ENCODE measurements at places on chromosomes 5 and 9.

DNA sequence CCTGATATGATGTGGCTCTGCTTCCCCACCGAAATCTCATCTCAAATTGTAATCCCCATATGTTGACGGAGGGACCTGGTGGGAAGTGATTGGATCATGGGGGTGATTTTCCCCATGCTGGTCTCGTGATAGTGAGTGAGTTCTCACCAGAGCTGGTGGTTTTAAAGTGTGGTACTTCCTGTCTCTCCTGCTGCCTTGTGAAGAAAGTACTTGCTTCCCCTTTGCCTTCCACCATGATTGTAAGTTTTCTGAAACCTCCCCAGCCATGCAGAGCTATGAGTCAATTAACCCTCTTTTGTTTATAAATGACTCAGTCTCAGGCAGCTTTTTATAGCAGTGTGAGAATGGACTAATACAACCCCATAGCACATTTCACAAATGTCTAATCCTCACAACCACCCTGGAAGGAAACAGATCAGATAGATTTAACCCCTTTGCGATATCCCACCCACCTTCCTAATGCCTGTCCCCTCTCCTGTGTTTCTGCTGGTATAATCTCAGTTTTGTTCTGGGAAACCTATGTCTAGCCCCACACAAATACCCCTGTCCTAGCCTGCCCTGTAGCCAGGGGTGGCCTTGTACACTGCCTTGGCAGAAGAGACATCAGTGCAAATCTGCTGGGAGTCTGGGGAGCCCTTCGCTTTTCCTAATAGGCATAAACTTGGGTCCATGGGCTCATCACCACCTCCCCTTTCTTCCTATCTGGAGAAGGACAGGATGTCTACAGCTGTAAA is 157.0 kb upstream of the RAI14 start:
- no peak for DNase-seq

DNA sequence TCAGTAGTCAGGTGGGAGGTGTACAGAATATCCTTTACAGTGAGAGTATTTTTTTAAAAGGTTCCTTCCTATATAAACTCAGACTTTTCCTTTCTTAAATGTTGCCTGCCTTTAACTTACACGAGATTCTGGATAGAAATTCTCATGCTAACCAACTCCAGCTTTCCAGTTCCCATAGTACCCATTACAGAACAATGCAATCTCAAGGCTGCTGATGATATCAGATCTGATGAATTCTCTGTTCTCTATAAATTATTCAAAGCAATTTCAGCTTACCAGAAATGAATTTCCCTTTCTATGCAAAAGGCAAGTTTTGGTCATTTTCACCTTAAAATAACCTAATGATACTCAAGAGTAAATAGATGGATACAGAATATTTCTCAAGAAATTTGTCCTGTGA is 90.3 kb downstream of the NUDT12 start:
- DNase-seq: no peak

GRCh38 chr9:68714416-68715180 is 9.6 kb downstream of the PIP5K1B start:
- DNase-seq: no peak

GRCh38 chr5:93915142-93915553 is 173.7 kb upstream of the POU5F2 start:
- DNase-seq: no peak

DNA sequence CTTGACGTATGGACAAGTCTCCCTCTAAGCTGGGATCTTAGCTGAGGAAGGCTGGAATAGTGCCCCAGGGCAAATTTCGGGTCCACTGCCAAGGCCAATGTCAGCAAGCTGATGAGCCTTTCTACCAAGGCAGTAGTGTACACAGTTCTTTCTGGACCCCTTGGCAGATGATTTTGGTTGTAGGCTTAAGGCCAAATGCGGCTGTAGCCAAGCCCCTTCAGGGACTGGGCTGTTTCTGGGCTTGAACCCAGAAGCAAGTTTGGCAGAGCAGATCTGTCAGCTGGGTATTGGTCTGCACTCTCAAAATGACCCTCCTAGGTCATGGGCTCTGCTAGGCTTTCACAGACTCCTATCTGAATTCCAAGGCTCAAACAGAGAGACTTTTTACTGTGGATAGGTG is 121.6 kb downstream of the ADAMTSL1 start:
- no peak for DNase-seq

DNA sequence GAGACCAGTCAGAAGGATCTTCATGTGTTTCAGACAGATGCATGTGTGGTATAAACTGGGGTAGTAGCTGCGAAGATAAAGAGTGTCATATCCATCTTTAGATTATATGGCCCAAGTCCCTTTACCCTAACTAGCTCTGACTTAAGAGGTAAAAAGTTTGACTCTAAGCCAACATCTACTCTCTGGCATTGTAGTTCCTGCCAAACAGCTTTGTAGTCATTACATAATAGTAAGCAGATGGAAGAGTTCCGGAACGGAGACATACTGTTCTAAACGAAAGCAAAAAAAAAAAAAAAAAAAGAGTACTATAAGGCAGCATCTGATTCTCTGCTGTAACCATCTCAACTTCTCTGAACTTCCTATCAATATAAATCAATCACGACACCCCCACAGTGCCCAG is 48.8 kb downstream of the CEMIP2 start:
- DNase-seq: no peak

- DNase-seq: peak; percentile 51
Observed at GRCh38 chr5:132060501-132061161, at the start of gene IL3. Gene IL3, plus strand, starts transcription at chr5:132060655. Its CDS starts 52 bp downstream, at chr5:132060707.

GRCh38 chr9:125126019-125126746 is 17.1 kb downstream of the SCAI start:
- peak; percentile 87 for DNase-seq

DNA sequence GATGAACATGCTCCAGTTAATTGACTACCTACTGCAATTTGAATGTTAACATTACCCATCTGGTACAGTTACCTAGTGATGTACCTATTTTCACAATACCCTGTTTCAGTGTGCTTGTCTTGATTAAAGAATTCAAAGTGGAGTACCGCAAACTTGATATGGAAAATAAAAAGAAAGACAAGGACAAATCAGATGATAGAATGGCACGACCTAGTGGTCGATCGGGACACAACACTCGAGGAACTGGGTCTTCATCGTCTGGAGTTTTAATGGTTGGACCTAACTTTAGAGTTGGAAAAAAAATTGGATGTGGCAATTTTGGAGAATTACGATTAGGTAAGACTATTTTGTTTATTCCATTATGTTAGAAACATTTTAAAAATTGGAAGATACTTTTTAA is 33.5 kb downstream of the CSNK1G3 start:
- DNase-seq: no peak

DNA sequence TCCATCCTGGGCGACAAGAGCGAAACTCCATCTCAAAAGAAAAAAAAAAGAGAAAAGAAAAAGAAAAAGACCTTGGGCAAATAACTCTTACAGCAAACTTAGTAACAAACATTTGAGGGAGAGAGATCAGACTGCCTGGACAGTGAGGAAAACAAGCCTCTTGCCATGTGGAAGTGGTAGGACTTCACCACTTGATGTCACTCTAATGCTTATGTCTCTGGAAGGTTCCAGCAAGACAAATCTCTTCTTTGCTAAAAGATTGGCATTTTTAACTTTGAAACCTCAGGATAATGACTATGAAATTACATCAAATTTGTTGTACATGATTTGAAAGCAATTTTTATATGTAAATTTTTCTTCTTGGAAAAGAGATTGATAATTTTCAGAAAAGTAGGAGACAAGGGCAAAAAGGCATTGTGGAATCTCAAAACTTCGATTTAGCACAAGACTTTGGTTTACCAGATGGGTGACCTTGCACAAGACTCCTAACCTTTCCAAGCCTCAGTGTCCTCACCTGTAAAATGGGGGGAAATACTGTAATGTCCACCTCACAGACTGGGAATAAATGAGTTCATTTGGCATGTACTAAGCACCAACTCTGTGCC is 5.4 kb downstream of the ACTL7B start:
- no peak for DNase-seq

DNA sequence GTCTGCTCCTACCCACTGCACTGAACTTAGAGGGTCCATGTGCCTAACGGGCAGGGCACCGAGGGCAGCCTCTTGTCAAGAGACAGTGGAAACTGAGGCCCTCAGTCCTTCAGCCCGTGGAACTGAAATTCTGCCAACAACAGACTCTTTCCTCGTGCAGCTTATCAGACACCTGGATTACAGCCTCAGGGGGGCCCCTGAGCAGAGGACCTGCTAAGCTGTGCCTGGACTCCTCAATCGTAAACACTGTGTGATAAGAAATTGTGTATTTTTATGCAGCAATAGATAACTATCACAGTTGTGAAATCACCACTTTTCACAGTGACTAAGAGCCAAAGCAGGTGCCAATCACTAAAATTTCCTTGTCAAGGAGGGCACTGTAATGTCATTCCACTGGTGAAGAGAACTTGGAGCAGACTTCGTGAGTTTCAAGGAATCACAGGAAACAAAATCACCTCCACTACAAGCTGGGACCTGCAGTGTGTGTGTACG is 33.4 kb upstream of the CTSV start:
- DNase-seq: no peak

GRCh38 chr9:109604781-109605180 is 106.7 kb upstream of the PTPN3 start:
- DNase-seq: no peak

DNA sequence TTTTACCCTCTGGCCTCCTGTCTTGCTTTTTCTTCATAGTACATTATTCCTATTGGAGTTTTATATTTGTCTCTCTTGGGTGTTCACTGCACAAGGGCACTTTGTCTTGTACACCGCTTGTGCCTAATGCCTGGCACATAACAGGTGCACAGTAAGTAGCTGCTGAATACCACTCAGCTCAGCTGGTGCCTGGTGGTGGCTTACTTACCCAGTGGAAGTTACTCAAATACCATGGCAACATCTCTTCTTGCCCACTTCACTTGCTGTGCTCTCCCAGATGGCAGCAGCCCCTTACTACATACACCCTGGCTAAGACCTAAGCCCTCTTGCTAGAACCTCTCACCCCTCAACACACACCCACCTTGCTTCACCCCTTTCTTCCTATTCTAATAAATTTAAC is 11.3 kb upstream of the SKP1 start:
- DNase-seq: no peak

DNA sequence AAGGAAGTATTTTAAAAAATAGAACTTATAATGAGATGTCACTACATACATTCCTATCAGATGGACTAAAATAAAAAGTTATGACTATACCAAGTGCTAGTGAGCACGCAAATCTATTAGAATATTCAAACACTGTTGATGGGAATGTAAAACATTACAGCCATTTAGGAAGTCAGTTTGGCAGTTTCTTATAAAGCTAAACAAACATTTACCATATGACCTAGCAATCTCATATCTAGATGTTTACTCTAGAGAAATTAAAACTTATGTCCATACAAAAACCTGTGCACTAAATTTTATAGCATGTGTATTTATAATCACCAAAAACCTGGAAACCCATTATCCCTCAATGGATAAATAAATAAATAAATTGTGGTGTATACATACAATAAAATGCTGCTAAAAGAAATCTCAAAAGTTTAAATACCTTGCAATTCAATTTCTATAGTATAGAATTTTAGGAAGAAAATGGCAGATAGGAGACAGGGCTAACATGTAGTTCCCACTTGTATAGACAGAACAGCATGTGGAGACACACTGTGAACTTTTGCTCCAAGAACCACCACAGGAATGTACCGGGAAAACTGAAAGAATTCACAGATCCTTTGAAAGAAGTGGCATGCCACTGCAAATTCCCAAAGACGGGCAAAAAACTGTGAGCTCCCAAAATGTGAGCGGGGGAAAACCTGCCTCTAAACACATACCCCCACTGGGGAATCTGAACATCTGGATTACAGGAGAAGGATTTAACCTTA is 174.6 kb upstream of the SPEF2 start:
- no peak for DNase-seq

DNA sequence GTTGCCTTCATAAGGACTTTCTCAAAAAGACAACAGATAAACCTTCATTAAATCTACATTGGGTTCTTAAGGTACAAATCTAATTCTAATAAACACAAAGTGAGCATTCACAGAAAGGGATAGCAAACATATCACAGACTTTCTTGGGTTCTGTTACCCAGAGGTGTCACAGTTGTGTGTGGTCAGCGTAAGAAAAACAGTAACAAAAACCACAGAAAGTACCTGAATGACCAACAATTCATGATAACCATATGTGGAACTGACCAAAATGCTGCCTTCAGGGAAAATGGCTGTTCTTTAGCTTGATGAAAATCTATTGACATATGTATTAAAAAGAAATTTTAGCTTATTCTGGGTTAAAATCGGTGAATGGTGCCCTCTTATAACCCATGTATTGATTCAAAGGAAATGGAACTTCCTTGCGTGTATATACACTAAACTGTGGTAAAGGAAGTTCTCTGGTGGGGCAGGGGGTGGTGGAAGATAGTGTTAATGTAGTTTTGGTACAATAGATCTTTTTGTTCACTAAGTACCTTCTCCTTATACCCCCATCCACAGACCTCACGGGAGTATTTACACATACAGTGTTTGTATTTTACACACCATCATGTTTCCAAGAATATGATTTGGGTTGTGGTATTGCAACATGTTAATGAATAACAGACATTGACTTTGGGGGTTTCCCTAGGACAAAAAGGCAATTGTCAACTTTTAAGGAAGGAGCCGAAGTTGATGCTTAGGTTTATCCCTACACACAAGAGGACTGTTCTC is 152.5 kb downstream of the APBA1 start:
- DNase-seq: no peak

- no peak for DNase-seq
Observed at GRCh38 chr5:143066556-143067281, 296.5 kb downstream of the ARHGAP26 start.

DNA sequence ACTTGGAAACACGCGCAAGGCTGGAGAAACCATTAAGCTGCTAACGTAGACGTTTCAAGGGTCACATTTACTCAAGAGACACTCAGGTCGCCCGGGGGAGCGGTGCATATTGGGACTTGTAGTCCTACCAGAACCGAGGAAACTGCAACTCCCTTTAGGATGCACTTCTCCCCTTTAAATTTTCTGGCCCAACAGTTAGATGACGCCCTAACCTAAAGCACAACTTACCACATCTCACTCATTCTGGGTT is 384 bp upstream of the DMXL1 start:
- no peak for DNase-seq

- no peak for DNase-seq
Observed at GRCh38 chr9:108194154-108194553, 661.6 kb downstream of the ACTL7B start.
